Activated CD4-positive, alpha-beta T cell treated with anti-CD3 and anti-CD28 coated beads for 24 hours (primary cell): ENCODE measurements at places on chromosomes 2 and 18.

- no peak for DNase-seq
Measured at GRCh38 chr2:137987011-137987410, 22.7 kb downstream of the HNMT start.

DNA sequence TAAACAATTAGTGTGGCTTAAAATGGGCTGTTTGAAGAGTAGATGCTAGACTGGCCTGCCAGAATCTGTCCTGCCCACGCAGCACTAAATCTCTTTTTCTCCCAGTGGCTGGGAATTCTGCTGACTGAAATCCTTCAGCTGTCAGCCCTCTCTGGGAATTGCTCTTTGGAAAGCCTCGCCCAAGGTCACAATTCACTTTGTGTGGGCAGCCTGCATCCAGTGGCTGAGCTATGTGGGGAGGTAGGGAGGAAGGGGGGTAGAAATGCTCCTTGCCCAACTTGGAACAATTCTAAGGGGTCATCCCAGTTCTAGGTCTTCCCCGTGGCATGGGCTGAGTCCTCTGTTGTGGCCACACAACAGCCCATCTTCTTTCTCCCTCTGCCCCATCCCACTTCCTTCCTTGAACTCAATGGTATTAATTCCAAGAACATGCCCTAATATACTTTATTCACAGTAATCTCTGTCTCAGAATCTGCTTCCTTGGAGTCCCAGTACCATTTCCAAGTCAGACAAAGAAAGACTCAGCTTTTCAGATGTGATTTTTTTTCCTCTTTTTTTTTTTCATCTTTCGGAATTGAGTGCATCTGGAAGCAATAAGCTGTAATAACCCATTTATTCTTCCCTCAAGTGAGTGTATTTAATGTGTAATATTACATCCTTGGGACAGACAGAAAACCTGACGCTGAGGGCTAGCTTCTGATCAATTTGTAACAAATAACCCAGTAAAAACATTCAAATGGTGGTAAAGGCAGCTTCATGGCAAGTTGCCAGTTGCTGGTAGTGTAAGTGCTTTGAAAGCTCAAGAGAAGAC, 189.4 kb downstream of the GPD2 start:
- no peak for DNase-seq

GRCh38 chr2:235493775-235494715, at the start of gene AGAP1:
TSS of gene AGAP1 (plus strand) at chr2:235494043.
- no peak for DNase-seq

GRCh38 chr2:207239754-207240494, 74.2 kb upstream of the KLF7 start:
- no peak for DNase-seq

- DNase-seq = no peak
Measured at GRCh38 chr2:218822622-218823021, 9.0 kb downstream of the PRKAG3 start.
